ENCODE measurements at places on chromosomes 13 and 19.

- DNase-seq = no peak
Observed at GRCh38 chr19:2800506-2800905, 15.2 kb downstream of the THOP1 start.

DNA sequence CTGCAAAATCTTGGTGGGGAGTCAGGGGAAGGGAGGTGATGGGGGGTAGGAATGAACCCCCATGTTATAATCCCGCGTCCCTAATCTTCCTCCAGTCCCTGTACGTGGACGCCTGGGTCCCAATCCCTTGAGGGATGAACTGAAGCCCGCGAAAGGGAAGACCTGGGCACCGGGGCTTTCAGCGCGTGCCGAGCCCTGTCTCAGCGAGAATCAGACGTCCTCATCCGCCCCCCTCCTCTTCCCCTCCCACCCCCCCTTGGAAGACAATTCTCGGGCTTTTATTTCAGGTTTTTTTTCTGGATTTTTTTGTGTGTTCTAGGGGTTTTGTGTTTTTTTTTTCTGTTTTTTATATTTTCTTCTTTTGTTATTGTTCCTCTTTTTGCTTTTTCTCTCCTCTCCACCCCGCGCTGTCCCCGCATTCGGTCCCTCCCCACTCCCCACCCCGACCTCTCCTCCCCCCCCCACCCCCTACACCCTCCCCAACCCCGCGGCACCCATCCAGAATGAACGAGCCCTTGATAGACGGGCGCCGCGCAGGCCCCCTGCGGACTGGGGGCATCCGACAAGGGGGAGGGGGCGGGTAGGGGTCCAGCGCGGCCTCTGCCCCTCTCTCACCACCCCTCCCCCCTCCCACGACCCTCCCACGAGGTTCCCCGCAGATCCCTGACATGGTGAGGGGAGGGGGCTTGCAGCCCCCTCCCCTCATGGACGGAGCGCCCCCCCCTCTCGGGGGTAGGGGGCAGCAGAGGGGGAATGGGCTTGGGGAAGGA, 10.3 kb downstream of the C19orf81 start:
- DNase-seq = no peak

DNA sequence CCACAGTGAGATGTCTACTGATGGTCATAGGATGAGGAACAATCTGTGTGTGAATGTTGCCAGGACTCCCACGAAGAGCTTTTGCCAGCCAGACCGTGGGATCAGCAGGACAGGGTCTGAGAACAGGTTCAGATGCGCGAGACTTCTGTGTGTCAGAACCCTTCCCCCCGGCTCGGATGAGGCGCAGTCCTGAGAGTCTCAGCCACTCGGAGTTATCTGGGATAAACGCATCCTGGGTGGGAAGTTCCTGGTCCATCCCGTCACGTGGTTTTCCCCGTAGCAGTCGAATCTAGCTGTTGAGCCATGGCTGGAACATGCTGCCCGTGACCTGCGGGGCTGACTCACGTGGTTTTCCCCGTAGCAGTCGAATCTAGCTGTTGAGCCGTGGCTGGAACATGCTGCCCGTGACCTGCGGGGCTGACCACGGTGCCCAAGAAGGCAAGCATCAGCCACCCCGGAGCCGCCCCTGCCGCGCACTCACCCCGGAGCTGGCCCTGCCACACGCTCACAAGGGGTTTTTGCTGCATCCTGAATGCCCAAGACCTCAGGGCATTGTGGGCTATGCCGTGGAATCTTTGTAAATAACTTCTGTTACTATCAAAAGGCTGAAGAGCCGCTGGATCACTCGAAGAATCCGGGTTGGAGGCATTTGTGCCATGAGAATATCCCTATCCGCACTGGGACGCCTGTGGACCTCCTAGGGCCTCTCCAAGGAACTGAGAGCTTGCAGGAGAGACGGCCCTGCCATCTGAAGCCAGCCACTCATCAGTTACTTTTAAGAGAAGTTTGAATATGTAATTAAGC, 130.8 kb upstream of the MCF2L start:
- no peak for DNase-seq

DNA sequence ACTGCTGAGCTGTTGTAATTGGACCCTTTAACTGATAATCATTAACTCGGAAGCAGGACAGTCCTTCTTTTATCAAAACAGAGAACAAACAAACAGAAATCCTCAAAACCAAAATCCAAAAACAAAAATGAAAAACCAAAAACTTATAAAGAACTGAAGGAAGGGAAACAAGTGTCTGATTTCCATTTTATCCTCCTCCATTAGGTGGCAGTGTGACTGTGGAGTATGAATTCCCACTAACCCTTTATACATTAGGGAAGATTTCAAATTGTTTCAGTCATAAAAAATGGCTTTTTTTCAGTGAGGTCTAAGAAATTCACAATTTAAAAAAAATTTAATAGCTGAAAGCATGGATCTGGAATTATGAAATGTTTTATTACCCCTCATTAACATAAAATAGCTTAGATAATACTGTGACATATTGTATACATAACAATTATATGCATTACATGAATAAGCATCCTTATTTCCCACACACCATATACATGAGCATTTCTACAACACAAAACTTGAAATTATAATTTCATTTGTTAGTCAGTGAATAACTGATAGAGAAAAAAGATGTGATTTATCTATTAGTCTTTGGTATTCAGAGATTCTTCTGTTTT, 1074.3 kb upstream of the PCDH9 start:
- DNase-seq = no peak

DNA sequence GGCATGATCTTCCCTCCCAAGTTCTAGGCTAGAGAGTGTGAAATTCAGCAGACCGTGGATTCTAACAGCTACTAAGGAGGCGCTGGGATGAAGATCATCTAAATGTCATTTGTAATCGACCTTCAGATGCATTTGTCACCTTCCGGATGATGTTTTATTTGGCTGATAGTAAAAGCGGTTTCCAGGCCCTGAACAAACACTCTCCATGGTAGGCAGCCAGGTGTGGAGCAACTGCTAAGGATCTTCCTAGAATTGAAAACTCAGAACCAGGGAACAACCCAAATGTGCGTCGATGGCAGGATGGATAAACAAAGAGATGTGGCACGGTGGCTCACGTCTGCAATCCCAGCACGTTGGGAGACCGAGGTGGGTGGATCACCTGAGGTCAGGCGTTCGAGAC, 107.2 kb upstream of the CACNA1A start:
- no peak for DNase-seq

GRCh38 chr13:53144826-53145225, 116.2 kb downstream of the OLFM4 start:
- DNase-seq = no peak

DNA sequence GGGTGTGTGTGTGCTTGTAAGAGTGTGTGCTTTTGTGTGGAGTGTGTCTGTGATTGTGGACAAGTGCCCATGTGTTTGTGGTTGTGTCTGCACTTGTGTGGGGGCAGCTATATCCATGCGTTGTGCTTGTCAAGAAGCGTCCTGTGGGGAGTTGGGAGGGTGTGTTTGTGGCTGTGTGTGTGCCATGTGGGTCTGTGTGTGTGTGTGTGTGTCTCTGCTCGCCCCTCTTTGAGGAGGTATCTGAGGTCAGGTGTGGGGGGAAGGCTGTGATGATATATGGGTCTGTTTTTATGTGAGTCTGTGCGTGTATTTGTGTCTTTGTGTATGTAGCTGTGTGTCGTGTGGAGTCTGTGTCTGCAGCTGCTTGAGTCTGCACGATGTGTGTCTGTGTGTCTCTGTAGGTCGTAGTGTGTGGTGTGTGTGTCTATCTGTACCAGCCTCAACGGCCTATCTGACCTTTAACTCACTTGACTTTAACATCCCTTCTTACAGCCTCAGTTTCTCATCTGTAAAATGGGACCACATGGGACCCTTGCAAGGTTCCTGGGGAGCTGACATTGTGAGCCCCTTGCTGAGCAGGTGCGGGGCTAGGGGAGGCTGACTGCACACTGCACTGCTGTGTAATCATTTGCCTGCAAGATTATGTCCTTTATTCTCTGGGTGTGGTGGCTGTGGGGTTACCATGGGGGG, 4.0 kb upstream of the NFIC start:
- DNase-seq = no peak

All from head of caudate nucleus (tissue), 42 donors.